ENCODE measurements at places on chromosomes 11 and 22.

DNA sequence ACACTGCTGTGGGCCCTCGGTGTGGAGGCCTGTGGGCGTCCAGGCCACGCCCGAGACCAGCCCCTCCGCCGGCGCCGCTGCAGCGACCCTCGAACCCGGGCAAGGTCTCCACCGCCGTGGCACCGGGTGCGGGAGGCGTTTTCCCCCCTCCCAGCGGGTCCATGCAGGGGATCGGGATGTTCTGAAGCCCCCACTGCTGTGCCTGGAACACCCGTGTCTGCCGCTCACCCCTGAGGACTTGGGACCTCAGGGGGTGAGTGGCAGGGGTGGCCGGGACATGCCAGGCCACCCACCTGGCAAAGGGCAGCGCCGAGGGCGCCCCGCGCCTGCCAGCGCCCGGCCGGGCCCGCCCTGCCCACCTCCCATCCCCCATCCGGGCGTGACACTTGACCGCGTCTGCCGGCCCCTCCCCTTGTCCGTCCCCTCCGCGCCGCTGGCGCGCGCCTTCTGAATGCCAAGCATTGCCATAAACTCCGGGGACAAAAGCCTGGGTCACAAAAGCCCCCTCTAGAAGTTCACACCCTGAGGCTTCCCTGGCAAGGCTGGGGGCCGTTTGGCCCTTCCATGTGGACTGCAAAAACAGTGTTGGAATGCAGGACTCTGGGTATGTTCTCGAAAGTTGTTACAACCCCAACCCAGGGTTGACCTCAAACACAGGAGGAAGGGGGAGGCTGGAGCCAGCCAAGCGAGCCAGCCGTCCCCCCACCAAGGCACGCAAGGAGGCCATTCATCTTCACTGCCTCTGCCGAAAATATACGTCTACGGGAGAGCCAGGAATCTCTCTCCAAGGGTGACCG is 819 bp upstream of the KCNQ1OT1 start:
- DNase-seq, result peak; percentile 78

GRCh38 chr11:18229501-18229900 is 7.1 kb downstream of the SAA4 start:
- DNase-seq, result no peak

DNA sequence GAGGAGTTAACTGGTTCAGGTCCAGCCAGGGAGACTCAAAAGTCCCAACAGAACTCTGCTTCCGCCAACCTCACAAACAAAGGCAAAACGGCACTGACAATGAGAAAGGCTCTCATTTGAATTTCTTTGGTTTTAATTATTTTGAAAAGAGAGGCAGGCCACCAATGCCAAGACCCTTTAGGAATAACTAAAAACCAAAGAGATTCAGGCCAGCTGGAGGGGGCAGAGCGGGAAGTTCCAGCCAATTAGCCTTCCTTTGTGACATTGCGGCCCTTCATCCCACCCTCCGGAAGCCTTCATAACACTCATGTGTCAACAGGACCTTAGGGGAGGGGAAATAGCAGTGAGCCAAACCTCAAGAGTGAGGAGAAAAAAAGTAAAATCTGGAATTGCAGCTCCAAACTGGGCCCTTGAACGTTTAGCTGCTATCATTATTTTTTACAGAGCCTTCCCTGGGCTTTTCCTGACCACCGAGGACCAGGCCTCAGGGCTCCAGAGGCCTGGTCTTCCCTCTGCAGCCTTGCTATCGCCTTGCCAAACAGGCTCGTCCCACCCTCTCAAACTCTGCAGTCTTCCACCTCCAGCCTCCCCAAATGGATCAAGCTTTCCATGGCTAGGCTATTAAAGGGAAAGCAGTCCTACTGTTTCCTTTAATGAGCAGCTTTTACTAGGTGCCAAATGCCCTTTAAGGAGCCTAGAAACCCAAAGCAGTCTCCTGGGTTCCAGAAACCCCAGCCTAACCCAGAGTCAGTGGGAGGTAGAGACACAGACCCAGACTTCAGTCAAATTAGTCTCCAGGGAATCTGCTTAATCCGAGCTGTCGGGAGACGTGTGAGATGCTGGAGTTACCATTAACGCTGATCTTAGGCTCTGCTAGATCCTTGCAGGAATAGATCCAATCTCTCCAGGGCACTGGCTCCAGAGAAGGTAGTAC is 114.2 kb downstream of the CCDC34 start:
- no peak for DNase-seq

GRCh38 chr11:73216465-73216864 is 1.6 kb upstream of the P2RY2 start:
- no peak for DNase-seq
